ENCODE measurements at places on chromosomes 6 and 20. TPM values are rescaled to one million over a fixed set of nuclear protein-coding genes. Genes with fewer than 3 reads are reported as not detected.

DNA sequence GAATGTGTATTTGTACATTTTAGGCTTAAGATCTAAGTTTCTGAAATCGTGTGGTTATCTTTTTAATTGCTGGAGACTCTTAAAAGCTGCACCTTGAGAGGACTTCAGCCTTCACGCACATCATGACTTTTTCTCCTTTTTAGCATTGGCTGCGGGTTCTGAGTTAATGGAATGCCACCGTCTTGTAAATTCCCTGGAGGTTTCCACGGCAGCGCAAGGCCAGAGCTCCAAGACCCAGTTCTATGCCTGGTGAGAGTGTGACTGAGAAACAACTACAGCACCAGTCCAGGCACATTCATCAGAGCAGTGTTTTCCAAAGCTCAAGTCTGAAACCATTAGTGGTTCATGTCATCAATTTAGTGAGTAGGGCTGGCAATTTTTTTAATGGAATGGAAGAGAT, 23.0 kb downstream of the PRR18 start:
- no peak for DNase-seq

DNA sequence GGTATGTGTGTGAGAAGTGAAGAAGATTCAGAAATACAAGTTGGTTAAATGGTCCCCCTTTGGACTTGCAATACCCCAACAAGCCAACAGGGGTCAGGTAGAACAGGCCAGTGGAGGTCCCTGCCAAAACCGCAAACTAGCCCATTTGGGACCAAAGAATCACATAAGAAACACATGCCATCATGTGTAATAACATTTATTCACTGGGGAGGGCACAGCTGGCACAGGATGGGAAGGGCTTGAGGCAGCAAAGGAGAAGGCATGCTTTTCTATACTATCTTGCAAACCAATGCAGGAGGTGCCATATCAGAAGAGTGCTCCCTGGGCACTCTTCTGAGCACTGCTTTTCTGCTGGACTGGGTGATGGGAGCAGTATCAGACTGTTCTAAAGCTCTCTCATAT, 116.1 kb upstream of the TRAF3IP2 start:
- no peak for DNase-seq

DNA sequence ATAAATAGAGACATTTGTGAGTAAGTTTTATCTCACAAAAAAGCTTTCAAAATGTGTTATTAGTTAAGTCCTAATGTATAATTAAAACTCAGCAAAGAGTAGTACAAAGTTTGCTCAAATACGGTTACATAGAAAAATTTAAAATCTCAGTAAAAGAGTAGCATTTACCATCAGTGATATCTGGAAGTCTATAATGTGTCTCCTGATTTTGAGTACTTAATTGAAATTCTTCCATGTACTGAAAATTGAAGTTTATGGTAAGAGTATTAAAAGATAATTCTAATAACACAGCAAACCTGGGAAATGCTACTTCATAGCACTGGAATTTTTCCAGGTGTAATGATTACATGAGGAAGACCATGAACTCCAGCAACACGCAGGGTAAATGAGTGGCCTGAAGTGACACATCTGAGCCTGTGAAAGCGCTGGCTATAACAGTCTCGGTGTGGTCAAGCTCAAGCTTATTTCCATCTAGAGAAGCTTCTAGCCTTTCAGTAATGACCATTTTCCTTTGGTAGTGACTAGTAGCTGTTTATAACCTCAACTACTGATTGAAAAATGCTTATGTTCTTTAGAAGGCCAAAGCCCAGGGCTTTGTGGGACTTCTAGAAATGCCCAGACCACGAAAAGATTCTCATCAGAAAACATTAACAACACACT, 203.2 kb downstream of the ISM1 start:
- DNase-seq, result no peak

DNA sequence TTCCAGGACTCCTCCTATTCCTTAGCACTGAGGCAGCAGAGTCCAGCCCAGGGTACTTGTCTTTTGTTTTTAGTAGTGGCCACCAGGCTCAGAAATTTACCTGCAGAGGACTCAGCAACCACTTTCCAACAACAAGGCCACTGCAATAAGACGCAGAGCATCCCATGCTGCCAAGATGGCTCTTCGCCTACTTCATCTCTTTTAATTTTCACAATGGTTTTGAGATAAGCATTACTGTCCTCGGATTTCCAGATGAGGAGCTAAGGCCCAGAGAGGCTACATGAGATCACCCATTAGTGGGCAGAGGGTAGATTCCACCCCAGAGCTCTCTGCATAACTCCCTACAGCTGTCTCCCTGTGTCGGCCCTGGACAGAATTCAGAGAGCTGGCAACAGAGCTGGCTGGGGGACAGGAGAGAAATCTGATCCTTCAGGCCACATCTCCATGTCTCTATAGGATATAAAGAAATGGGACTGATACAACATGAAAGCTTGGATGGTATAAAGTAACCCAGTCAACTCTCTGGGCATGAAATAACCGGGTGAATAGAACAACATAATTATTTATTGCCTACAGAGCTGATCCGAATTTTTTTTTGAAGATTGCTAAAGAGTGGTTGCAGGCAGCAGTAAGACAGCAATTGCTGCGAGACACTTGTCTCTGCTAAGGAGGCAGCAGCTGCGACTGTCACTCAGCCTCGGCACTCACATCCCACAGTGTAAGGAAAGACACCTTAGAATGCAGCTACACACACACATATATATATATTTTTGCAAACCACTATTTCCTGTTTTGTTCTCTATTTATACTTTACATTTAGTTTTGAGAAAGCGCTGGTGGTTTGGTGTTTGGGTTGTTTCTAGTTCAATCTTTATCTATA, 37.2 kb downstream of the SCML4 start:
- no peak for DNase-seq

GRCh38 chr6:54010340-54011276, 100.6 kb upstream of the MLIP start:
- peak; percentile 44 for DNase-seq

DNA sequence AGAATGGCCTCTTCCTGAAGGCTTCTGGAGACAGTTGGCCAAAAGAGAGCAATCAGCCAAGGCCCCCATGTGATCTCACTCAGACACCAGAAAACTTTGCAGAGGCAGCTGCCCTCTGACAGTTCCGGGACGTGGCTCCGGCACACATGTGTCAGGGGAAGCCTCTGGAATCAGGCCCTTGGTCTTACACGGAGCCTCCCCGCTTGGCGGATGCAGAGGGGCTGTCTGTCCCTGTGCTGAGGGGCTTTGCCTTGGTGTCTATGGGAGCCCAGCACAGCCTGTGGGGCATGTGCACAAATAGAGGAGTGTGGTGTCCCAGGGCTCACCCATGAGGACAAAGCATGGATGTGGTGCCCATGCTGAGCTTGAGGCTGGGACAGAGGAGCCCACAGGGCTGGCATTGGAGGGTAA, 13.8 kb downstream of the SIGLEC1 start:
- no peak for DNase-seq

DNA sequence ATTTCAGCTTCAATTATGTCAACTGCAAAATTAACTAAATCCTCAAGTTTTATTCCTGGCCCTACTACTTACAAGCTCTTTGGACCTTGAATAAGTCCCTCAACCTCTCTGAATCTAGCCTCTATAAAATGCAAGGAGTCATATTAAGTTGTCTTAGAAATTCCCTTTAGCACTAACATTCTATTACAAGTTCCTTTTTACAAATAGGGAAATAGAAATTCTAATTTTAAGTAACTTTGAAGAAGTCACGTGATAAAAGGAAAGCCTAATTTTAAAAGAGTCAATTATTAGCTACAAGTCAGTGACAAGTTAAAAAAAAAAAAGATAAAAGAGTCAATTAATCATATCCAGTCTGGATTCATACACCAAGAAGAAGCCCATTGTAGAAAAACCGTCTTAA, 24.6 kb upstream of the GTF3C6 start:
- no peak for DNase-seq

- no peak for DNase-seq
Measured at GRCh38 chr6:42404484-42404883, 47.2 kb downstream of the TRERF1 start.

The CNR1 gene
- polyA plus RNA-seq, result 0.32 TPM

The SMOC2 gene
- polyA plus RNA-seq, result 74.8 TPM

The TBC1D32 gene
- 5.6 TPM for polyA plus RNA-seq

Data from forelimb muscle (tissue), 1 donor.